NCI-H226 (cell line): ENCODE measurements at places on chromosomes 3 and 15.

GRCh38 chr3:48130321-48130904 lies 57.8 kb downstream of the CDC25A start:
- DNase-seq = no peak

- DNase-seq = no peak
Measured at GRCh38 chr15:98506711-98507110, 141.6 kb upstream of the IGF1R start.

DNA sequence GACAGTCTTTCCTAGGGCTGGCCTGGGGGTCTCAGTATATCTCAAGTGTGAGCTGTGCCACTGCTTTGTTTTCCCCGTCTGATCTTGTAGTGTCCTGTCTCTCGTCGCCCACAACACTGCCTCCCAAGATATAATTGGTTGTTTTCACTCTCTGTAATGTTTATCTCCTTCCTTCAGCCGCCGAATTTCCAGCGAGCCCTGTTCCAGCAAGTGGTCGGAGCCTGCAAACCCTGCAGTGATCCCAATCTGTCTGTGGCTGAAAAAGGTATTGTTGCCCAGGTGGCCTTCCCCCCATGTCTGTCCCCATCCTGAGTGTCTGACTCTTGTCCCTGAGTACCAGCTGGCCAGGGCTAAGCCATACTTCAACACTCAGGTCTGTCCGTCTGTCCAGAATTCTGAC lies 9.5 kb upstream of the MANF start:
- DNase-seq = no peak

GRCh38 chr3:108862865-108863798 lies 40.5 kb downstream of the TRAT1 start:
- DNase-seq = peak; percentile 84

GRCh38 chr3:25468866-25469319 lies 40.8 kb downstream of the RARB start:
- no peak for DNase-seq

GRCh38 chr15:89780601-89781000 lies 4.5 kb downstream of the MESP2 start:
- DNase-seq = no peak

DNA sequence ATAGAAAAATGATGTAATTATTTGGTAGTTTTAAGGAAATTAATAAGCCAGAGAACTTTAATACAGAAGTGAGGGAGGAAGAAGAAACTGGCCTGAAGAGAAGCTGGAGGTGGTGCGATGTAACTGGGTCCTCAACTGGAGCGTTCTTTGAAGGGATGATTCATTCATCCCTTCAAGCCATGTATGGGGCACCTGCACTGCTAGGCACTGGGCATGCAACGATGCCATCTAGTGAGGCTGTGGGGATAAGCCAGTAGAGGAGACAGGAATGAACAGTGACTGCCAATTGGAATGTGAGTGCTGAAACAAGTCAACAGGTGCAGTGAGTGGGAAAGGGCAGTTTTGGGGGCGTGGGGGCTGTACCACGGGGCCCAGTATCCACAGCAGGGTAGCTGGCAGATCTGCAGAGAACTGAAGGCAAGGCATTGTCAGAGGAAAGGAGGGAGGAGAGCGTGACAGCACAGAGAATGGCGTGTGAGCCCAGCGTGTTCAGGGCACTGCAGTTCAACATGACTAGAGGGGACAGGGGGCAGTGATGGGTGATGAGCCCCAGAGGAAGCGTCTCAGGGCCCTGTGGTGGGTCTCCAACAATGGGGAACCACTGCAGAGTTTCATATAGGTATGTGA lies 3.8 kb upstream of the KIF23 start:
- peak; percentile 83 for DNase-seq

DNA sequence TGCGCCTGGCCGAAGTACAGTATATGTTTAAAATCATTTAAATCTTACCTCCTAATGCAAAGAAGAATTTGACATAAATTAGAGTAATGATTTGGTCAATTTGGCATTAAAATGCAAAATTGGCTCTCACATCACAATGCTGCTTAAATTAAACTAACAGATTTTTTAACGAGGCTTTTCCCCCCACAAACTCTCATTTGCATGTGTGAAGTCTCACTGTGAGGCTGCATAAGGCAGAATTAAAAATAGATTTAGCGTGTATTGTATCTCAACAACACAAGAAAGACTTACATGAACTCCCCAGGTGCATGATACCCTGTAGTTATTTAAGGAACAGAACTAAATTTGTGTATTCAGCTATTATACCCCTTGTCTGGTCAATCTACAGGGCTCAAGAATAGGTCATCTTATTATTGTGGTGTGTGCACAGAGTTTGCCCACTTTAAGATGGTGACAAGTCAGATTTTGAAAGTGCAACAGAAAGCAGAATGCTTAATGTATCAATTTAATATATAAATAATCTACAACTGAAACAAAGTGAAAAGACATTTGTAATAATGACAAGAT lies 897.9 kb downstream of the EPHA3 start:
- DNase-seq = no peak
